ENCODE measurements at places on chromosomes 3 and 15.

DNA sequence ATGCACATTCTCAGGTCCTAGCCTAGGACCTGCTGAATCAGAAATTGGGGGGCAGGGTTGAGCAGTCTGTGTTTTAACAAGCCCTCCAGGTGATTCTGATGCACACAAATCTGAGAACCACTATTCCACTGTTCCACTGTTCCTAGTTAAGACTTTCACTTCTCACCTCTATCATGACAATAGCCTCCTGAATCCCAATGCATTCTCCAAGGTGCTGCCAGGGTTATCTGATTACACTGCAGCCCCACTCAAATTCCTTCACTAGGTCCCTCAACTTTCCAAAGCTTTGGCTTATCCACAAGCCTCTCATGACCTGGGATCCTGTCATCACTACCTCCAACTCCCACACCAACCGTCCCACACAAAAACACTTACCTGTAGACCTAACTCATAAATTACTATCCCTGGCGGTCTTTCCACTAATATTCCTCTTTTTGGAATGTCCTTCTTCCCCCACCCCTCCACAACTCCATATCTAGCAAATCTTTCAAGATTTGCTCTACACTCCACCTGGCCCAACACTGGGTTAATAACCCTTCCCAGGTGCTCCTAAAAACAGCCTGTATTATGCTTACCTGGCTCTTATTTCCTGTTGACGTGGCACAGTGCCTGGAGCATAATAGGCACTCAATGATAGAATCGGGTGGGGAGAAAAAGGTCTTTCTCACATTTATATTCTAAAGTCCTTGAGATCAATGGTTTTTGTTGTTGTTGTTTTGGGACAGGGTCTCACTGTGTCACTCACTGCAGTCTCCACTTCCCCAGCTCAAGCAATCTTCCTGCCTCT lies 27.2 kb downstream of the TBL1XR1 start:
- no peak for DNase-seq

GRCh38 chr15:68184616-68185480 lies 20.3 kb downstream of the CALML4 start:
- DNase-seq: no peak

- no peak for DNase-seq
Observed at GRCh38 chr15:40498418-40498817, 27.6 kb downstream of the CHST14 start.

GRCh38 chr15:77001351-77001750 lies 6.4 kb downstream of the PSTPIP1 start:
- DNase-seq: no peak

DNA sequence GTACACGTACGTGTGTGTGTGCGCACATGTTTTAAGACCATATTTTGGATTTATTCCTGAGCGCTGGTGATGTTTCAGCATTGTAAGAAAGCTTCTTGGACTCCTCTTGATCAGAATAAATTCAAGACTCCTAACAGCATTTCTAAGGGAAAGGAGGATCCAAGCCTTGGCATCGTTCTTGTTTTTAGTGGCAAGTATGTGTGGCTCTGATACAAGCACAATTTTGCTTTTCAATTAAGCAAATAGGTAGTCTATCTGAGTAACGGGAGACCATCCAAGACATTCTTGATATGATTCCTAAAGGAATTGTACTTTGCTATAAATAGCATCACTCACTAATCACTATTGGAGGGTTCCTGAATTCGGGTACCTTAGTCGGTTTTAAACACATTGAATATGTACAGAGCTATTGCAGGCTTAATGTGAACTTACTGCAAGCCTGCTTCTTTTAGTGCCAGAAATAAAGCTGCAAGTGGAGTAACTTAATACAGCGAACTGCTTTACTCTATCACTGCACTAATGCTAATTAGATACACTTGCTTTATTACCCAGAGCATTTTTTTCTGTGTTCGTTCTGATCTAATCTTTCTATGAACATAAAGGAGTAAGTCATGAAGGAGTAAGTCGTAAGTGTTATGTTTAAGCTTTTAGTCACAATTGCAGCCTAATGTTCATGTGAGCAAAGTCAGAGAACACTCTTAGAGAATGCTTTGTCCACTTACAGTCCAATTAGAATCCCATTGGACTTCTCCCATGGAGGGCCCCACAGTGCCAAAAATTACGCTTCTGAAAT lies 186.3 kb downstream of the MCTP2 start:
- no peak for DNase-seq

DNA sequence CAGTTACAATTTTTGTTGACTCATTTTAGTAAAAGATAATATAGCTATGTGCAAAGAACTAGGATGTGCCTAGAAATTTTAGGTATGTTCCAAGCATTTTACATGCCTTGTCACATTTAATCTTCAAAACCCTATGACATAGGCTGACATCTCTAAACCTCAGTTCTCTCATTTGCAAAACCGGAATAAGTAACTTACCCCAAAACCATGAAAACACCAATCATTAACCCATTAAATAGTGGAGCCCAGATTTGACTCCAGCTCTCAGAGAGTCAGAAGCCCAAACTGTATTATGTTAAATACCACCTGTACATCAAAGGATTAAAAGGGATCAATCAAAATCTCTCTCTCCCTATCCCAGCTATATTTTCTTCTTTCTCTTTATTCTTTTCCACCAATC lies 36.6 kb downstream of the GSK3B start:
- DNase-seq: no peak

- DNase-seq: no peak
Observed at GRCh38 chr3:128473180-128473519, 6.5 kb upstream of the DNAJB8 start.

DNA sequence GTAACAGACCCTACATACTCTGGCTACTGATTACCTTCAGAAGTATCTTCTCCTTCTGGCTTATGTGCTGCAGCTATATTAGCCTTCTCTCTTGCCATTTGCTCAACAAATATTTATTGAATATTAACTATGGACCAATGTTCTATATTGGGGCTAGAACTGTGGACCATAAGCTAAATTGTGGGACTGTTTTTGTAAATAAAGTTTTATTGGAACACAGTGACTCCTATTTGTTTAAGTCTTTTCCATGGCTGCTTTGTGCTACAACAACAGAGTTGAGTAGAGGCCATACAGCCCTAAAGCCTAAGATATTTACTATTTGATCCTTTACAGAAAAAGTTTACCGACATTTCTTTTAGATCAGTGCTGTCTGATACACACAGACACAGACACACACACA lies 20.3 kb upstream of the XIRP1 start:
- DNase-seq: no peak

DNA sequence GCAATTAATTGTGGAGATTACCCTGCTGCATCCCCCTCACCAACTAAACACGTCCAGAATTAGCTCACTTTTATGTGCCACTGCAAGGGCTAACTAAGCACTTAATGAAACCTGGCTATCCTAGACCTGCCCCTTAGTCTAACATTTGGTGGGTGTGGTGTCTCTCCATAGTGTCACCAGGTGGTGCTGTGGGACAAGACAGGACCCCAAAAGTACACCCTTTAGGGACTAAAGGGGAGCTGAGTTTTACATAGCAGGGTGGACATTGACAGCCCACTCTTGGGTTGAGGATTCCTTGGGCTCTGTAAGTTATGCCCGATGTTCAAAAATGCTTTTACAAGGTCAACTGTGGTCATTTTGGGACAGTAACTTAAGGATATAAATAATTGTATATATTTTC lies 5.7 kb downstream of the DUT start:
- DNase-seq: no peak

DNA sequence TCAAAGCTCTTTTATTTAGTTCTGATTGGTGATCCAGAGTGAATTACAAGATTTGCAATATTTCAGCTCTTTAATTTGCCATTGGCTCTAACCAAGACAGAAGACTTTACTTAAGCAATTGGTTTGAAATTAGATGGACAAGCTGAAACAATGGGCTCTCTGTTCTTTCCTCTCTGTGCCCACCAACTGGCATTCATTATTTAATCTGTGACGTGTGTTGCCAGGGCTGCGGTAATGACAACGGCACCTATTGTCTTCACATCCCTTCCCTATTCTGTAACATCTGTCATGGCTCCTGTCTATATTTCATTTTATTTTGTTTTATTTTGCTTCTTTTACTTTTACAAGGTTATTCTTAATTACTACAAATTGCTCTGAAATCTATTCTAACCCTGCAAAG lies 33.9 kb downstream of the PLD1 start:
- no peak for DNase-seq

DNA sequence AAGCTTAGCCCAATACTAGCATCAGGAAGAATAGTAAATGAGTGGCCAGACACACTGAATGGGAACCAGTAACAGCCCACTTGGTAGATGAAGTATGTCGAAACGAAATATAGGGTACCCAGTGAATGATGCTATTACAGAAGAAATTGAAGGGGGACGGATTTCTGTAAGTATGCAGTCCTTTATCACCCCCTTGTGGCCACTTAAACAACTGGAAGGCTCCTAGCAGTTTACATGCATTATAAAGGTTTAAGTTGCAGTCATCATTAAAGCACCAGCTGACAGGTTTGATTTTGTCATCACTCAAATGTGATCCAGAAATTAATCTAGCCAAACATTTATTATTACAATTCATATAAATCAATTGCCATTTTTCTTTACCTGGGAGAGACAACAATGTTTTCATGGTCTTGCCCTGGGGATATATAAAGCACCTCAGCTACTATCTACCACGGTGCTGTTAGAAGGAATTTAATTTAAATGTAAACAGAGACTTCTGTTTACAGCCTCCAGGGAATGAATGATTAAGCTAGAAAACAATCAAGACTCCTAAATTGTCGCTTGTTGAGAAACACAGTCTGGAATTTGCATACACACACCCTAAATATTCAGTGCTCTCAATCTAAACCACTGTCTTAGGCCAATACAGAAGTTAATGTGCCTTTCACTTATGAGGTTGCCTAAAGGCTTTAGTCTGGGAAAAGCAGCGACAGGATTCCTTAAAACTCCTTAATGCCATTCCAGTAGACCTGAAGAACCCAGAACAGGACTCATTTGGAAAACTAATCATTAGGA lies 7.8 kb downstream of the EIF1B start:
- no peak for DNase-seq

- DNase-seq: no peak
Observed at GRCh38 chr15:64004587-64004986, 41.7 kb downstream of the DAPK2 start.

GRCh38 chr3:131795390-131796090 lies 239.3 kb downstream of the CPNE4 start:
- no peak for DNase-seq

GRCh38 chr3:7410782-7411181 lies 549.9 kb downstream of the GRM7 start:
- no peak for DNase-seq

- DNase-seq: no peak
Observed at GRCh38 chr15:69997813-69998212, 99.9 kb downstream of the TLE3 start.

DNA sequence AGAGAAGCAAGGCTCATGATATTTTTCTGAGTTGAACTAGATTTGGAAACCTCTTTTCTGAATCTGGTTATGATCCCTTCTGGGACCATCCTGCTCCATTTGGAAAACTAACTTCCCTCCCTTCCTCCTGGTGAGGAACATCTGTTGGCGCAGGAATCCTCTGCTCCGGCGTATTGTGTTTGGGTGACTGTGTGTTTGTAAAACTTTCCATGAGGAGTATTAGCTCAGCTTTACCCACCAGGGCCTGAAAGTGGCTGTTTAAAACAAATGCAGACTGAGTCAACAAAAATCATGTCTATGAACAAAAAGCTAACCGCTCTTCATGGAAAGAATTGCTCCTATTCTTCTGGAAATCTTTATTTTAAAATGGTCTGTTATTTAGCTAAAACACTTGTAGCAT lies 17.7 kb downstream of the STARD9 start:
- no peak for DNase-seq

- no peak for DNase-seq
Observed at GRCh38 chr3:105322570-105323273, 44.0 kb upstream of the ALCAM start.

DNA sequence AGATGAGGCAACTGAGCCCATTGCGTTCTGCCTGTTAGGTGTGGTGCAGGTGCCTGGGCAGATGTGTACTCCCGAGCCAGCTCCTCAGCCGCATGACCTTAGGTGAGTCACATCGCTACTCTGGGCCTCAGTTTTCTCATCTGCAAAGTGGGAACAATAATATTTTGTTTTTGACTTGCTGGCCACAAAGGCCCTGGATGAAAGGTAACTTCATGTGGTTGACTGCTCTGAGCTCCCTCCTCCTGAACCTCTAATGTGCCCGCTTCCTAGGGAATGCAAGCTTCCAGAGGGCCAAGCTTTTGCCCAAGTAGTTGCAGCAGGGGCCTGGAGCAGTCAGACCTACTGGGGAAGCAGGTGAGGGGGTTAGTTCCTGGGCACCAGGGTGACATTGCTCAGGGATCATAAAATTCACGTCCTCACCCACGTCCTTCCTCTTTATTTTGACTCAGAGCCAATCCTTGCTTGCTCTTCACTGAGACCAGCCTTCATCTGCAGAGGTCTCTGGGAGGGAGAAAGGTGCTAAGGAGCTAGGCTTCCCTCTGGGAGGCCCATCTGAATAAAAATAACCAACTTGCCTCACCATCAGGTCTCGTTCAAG lies 149.0 kb upstream of the TLE3 start:
- DNase-seq: no peak

- no peak for DNase-seq
Observed at GRCh38 chr15:42121021-42121420, 26.7 kb upstream of the PLA2G4D start.

DNA sequence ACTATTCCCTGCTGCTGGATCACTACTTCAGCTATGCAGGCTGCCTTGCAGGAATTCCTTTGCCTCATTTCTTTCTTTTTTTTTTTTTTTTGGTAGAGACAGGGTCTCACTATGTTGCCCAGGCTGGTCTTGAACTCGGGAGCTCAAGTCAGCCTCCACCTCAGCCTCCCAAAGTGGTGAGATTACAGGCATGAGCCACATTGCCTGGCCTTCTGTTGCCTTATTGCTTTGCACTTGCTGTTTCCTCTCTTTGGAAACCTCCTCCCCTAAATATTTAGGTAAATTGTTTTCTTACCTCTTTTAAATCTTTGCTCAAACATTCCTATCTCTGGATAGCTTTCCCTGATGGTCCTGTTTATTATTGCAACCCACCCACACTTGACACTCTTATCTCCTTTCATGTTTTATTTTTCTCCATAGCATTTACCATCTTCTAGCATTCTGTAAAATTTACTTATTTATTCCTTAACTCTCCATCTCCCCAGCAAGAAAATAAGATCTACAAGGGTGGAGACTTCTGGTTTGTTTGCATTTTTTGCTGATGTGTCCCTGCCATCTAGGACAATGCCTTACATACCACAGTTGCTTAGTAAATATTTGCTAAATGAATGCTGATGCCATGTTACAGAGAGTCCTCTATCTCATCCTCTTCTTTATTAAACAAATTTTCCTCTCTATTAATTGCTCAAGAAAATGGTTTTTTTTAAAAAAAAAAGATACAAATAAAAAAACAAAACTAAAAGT lies 134.8 kb downstream of the P2RY1 start:
- DNase-seq: no peak

DNA sequence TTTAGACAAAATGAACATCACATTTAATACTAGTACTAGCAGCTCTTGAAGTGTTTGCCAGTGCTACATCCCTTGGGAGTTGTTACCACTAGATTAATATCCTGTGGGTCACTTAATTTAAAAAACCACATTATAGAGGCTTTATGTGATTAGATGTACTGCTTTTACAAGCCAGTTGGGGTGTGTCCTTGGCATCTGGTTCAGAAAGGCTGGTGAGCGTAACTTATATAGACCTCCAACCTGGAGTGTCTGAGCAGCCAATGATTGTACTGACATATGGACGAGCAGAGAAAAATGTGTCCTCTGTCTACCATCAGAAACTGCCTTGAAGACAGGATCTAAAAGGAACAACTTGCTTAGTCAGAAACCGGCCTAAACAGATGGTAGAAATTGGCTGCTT lies 306.2 kb upstream of the ATP11B start:
- no peak for DNase-seq

GRCh38 chr15:84955089-84955848 lies 26.4 kb upstream of the PDE8A start:
- peak; percentile 8 for DNase-seq
